Activated CD4-positive, alpha-beta T cell treated with anti-CD3 and anti-CD28 coated beads, Interleukin-2, amount 50 U/mL, for 16 hours (primary cell): ENCODE measurements at places on chromosomes 6 and 20.
A peak's percentile ranks its signal among the peaks of the same experiment; 100 is the strongest.

DNA sequence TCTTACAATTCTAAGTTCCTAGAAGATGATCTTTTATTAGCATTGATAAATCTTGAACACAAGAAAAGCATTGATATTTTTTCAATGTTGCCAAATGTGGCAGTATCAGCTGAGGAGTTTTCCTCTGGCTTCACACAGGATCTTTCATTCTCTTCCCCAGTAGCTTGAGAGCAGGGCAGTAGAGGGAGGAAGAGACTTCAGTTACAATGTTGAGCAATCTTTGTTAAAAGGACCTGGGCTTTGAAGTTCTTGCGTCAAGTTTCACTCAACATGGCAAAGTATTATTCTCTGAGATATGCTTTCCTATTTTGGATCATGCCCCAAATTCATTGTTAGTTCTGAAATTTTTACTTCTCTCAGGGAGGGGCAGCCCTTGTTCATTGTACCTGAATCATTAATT lies 238.0 kb downstream of the COL12A1 start:
- DNase-seq = no peak

DNA sequence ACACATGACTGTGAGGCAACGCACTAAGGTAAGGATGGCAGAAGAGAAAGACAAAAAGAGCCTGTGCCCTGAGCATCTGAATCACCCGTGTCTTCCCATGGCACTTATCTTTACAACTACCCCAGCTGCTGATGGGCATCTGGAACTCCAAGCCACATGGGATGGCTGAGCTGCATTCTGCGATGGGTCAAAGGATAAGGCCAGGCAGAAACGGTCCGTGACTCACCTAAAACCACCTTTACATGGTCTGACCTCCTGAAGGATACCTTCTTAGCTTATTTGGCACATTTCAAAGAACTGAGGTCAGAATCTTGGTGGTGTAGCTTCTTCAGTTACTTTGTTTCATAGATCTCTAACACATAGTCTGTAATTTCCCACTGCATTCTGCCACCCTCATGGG lies 99.7 kb downstream of the DNAH8 start:
- DNase-seq = no peak

GRCh38 chr20:23092384-23092756 lies 6.2 kb upstream of the CD93 start:
- no peak for DNase-seq

- no peak for DNase-seq
Measured at GRCh38 chr6:15109338-15110090, 136.4 kb upstream of the JARID2 start.

DNA sequence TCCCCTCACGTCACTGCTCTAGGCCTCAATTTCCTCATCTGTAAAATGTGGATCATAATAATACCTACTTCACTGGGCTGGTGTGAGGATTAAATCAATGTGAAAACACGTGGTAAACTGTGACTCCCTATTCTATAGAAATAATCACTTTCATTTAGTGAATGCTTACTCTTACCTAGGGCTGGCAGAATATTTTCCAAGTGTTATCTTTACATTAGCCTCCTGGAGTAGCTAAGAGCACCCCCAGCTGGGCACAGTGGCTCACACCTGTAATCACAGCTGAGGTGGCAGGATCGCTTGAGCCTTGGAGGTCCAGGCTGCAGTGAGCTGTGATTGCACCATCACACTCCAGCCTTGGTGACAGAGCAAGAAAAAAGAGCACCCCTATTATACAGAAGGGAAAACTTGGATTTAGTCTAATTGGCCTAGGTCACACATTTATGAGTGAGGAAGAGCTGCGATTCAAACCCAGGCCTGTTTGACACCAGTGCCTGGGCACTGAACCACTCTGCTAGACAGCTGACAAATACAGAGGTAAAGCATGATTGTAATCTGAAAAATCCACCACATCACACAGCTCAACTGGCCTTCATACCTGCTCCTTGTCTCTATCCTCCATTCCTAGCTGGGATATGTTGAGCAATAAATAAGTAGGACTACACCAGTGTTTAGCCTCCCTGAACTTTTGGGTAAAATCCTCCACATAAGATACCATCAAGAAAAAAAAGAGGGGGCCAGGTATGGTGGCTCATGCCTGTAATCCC lies 1.4 kb upstream of the SNTA1 start:
- peak; percentile 24 for DNase-seq

DNA sequence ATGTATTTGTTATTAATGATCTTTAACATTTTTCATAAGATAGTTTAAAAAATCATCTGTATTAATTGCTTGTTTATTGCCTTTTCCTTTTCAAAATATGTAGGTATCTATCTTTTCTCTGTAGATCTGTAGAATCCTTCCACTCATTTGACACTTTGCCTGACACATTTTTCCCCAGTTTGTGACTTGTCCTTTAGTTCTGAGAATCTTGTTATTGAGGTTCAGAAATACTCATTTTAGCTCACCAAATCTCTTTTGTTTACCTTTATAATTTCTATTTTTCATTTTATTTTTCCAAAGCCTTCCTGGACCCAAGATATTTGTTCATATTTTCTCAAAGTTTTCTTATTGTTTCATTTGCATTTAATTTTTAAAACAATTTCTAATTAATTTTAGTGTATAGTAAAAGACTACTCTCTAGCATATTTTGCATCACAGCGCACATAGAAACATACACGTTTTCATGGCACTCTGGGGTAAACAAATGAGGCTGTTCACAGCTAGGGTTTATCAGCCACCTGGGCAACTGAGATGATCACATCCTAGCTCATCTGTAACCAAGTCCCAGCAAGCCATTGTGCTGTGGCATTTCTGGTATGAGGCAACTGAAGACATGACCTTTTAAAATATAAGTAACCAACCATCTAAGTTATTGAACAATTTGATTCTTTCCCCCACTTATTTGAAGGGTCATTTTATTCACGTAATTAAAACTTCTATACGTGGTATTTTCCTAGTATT lies 275.7 kb downstream of the ADGB start:
- no peak for DNase-seq

- no peak for DNase-seq
Measured at GRCh38 chr6:150144294-150144868, 1.5 kb downstream of the PPP1R14C start.

DNA sequence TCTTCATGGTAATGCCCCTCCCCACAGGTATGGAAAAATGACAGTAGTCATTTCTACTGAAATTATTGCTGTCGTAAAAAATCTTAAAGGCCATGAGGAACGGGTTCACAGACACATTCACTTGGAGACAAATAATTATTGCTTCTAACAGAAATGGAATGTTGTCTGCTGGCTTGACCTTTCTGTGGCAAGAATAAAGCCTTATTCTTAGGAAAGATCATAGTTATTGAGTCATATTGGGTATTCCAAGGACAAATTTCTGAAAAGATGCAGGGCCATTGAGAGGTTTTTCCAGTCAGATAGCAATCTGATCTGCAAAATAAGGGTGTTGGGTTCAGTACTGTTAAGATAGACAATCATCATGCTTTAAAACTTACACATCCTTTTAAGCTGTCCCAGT lies 29.2 kb downstream of the AKAP7 start:
- no peak for DNase-seq

DNA sequence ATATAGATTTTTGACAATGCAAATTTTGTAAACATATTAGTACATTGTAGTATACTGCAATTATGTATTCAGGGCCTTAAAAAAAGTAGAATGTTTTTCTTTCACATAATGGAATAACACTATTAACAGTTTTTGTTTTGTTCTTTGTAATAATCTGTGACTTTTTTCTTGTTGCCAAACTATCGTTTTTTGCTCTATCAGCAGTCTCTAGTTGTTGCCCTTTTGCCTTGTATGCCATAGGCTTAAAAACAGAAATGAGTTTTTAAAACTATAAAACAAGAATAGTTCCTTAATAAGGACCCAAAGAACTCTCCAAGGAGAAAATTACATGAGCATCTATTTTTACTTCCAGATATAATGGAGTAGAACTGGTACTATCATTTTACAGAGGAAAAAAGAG lies 29.5 kb downstream of the REPS1 start:
- DNase-seq = no peak

DNA sequence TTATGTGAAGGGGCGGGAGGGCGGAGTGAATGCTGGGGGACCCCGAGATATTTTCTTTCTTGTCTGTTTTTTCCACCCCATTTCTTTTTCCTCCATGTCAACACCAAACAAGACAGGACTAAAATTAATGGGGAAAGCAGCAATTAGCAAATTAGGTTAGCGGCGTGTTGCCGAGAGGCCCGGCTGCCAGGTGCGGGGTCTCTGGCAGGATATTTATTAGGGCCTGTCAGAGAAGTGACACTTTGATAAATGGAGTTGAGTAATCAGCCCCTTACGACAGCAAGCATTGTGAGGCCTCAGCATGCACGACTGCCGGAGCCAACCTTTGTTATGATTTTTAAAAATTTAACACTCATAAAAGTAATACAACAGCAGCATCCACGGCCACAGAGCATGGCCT lies 193.8 kb downstream of the DHX35 start:
- no peak for DNase-seq

DNA sequence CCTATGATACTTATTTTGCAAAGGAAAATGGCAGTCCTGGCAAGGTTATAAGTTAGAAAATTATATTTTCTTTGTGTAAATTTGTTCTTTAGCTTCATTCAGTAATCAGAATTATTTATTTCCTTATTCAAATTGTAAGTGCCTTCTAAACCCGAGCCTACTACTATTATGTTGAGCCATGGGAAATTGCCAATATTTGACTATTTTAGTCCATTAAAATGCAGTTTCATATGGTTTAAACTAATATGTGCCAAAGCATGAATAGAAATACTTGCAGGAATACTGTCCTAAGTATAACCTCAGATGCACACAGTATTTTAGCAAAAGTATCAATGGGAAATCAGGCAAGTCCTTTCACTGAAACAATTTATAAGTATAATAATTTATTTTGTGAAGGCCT lies 228.4 kb downstream of the LAMA2 start:
- DNase-seq = no peak

- no peak for DNase-seq
Measured at GRCh38 chr6:161630674-161631073, 356.8 kb upstream of the AGPAT4 start.
